ENCODE measurements at places on chromosomes 12 and 14.

DNA sequence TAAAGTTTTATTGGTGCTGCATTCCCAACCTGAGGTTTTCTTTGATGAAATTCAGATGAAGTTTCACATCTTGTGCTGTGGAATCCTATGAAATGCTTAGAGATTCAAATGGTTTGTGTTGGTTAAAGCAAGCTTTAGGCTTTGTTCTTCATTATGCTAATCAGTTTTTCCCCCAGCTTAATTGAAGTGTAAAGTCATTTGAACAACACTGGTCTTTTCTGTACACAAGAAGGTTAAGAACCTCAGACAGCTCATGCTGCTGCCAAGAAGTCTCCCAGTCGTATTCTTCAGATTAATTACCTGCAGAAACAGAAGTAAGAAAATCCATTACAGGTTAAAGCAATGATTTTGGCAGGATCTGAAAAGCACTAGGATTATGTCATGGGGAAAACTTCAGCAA lies 48.9 kb downstream of the EML1 start:
- DNase-seq = no peak

- DNase-seq = no peak
Measured at GRCh38 chr12:155006-155405, 59.0 kb downstream of the SLC6A12 start.

GRCh38 chr14:103607822-103608221 lies 21.2 kb upstream of the KLC1 start:
- no peak for DNase-seq

GRCh38 chr14:46661728-46662127 lies 10.1 kb upstream of the RPL10L start:
- DNase-seq = no peak

- no peak for DNase-seq
Measured at GRCh38 chr14:101596742-101597141, 35.4 kb downstream of the DIO3 start.

DNA sequence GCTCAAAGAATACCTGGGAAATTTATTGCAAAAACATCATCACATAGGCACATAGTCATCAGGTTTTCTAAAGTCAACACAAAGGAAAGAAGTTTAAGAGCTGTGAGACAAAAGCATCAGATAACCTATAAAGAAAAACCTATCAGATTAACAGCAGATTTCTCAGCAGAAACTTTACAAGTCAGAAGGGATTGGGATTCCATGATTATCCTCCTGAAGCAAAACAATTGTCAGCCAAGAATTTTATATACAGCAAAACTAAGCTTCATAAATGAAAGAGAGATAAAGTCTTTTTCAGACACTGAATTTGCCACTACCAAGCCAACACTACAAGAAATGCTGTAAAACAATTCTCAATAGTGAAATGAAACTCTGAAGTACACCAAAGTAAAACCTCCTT lies 28.8 kb upstream of the LGR5 start:
- DNase-seq = no peak

DNA sequence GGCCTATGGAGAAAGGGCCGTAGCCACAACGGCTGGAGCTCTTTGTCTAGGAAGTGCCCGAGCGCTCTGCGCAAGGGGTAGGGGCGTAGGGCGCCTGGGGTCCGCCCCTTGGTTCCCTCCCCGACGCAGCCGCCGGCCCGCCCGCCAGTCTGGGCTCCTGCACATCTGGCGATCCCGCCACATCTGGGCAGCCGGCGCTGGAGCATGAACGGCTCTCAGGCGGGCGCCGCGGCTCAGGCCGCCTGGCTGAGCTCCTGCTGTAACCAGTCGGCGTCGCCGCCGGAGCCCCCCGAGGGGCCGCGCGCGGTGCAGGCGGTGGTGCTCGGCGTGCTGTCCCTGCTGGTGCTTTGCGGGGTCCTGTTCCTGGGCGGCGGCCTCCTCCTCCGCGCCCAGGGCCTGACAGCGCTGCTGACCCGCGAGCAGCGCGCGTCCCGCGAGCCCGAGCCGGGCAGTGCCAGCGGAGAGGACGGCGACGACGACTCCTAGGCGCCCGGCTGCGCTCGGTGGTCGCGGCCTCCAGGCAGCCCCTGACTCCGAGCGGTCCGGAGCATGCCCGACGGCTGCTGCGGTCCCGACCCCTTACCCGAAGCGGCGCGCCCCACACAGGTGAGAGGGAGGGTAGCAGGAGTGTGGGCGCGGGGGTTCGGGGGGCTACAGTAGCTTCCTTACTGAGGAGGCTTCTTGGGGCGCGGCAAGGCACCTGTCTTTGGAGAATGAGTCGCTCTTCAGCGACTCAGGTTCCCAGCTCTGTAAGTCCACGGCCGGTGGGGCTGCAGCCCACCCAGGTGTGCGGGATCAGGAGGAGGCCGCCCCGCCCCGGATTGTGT lies at the start of gene SMIM41:
Gene SMIM41, plus strand, starts transcription at position 129 of the 827 bp plus-strand sequence. Its CDS starts 76 bp downstream, at position 205.
- no peak for DNase-seq

GRCh38 chr12:121996945-121997612 lies 24.6 kb upstream of the BCL7A start:
- DNase-seq = no peak

DNA sequence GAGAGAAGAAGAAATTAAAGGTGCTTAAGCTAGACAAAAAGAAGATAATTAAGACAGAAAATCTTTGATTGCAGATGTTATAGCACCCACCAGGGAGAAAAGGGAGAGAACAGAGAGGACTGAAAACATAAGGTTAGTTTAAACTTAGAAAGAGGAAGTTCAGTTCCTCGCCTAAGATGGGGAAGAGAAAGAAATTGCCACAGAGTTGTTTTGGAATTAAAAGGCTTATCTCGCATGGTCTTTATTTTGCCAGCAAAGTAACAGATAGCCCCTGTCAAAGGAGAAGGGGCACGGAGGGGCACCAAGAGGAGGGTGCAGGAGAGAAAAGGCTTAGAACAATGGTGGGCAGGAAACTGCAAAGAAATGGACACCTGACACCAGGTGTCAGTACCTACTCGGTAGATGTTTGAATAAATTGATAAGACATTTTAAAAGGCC lies 17.8 kb upstream of the OXA1L start:
- no peak for DNase-seq

GRCh38 chr14:89085737-89086382 lies 261.4 kb downstream of the TTC8 start:
- no peak for DNase-seq

GRCh38 chr12:46933947-46934346 lies 108.2 kb upstream of the SLC38A4 start:
- DNase-seq = peak; percentile 11

DNA sequence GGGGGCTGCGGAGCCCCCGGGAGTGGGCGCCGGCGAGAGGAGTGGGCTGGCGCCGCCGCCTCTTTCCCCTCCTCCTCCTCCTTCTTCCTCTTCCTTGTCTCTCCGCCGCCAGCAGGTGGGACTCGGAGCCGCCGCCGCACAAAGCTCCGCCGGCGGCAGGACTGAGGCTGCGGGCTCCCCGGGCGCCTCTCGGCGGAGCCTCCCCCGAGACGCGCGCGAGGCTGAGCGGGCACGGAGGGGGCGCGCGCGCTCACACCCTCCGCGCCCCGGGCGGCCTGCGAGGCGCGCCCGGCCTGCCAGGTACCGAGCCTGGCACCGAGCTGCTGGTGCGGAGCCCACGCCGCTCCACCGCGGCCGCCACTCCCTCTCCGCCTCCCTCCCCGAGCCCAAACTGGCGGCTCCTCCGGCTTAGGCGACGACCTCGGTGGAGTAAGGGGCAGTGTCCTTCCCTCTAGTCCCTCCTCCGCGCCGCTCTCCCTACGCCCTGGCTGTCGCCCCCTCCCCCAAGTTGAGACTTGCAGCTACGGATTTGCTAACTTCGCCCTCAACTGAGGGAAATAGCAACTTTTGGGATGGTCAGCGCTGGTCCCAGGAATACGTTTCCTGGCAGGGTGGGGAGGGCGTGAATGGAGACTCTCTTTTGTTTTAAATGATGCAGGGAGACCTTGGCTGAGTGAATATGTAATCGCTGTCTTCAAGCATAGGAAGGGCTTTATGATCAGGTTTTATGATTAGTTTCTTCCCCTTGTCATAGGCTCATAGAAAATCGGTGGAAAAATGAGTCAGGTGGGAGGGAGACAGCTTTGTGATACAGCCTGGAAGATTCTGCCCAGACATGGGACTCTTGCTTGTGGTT lies 199.5 kb upstream of the CAND1 start:
- no peak for DNase-seq

DNA sequence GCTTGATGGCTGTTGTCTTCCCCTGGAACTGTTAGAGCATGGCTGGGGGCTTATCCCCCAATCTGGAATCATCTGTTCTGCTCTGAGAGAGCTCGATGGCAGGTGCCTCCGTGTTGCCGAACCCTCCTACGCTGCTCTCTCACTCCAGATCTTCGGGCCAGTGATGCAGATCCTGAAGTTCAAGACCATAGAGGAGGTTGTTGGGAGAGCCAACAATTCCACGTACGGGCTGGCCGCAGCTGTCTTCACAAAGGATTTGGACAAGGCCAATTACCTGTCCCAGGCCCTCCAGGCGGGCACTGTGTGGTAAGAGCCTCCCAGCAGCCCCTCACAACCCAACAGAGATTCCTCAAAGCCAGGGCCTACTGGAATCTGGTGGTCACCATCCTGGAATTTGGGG lies 33.0 kb downstream of the ALDH2 start:
- DNase-seq = no peak

GRCh38 chr14:101604228-101604934 lies 43.1 kb downstream of the DIO3 start:
- no peak for DNase-seq

DNA sequence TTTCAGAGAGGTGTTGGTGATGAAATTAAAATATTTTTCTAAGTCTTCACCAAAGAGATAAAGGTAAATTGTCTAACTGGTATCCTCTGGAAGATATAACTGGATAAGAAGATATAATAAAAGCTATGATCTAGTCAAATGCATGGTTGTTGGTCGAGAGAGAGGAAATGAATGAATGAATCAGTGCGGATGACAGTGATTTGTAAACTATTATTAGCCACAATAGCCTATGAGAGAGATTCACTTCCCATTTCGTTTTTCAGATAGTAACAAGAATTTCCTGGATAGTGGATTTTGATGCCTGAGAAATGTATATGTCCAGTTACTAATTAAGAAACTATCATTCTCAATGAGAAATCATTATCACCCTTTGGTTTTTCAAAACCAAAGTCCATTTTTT lies 63.1 kb downstream of the HEATR5A start:
- no peak for DNase-seq

DNA sequence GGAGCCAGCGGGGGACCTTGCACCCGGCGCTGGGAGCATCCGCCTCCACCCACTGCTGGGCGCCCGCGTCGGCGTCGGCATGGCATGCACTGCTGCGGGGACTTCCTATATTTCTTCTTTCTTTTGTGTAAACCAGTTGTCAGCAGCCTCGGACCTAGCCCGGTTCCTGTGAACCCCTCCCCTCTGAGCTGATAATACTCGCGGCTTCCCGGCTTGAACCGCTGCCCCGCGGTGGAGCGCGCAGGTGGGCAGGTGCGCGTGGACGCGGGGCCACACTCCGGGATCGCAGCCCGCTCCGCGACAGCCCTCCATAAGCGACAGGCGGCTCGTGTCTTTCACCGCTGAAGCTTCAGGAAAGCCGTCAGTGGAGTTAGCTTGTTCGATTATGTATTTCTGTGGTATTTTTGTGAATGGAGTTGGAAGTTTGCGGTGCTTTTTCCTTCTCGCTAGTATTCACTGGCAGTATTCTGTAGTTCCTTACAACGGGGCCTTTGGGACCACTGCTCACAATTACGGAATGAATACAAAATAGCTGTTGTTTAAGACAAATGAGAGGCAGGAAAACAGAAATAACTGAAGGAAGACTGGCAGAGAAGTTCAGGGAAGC lies 870 bp downstream of the BMAL2 start:
- no peak for DNase-seq

GRCh38 chr12:14403711-14404196 lies 38.3 kb downstream of the ATF7IP start:
- peak; percentile 93 for DNase-seq

DNA sequence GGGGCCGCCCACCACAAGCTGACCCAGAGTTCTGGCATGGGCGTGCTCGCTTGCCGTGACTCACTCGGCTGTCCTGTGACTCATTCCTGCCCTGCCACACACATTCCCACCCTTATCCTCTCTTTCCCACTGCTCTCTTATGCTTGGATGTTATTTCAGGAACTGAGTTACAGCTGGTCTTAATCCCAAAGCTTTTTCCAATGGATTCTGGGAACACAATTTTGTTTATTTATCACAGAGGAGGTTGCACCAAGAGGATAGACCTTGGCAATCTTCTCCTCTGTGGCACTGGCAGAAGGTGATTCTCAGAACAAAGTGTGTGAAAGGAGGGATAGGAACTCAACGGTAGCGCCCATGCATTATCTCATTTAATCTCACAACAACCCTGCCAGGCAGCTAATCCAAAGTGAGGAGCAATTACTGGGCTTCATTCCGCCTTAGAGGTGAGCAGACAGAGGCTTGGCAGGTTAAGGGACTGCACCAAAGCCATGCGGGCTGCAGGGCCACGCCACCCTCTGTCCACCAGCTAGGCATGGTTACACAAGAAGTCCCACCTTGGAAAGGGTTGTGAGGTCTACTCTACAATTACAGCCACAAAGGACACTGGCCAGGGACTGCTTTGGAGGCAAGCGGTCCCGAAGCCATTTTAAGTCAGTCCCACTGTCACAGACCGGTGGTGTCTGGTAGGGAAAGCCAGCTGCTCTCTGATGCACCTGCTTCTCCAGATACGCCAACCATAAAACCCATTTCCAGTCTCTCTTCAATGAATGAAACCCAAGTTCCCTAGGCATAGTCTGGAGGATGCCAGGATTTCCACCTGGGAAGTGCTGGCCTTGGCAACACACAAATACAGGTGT lies 32.9 kb downstream of the SYNE3 start:
- DNase-seq = no peak

GRCh38 chr14:35375558-35376025 lies 29.0 kb downstream of the NFKBIA start:
- DNase-seq = no peak

DNA sequence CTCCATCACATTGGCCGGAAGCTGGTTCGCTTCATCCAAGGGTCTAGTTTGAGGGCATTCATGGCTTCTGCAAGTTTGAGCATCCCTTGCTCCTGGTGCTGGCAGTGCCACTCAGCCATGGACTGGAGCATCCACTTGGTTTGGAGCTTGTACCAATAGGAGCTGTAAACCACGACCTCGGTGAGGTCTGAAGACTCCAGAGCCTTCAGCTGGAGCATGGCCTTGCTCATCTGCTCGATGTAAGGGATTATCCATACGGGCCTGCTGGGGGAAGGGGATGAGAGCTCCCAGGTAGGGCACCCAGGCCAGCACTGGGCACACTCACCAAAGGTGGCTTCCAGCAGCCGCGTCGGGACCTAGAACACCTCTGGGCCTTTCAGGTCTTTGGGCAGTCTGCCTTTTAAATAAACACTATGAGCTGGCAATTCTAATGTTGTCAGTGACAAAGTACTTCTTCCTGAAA lies 13.5 kb downstream of the FOS start:
- DNase-seq = no peak
